ENCODE measurements at places on chromosomes 3 and 15. TPM values are rescaled to one million over a fixed set of nuclear protein-coding genes. Genes with fewer than 3 reads are reported as not detected.

GRCh38 chr3:133412183-133413132, 12.6 kb downstream of the BFSP2 start:
- peaks cover 4% of the 10 kb centered on the region for H3K4me1 ChIP-seq
- no peak overlapping the region for H3K27ac ChIP-seq
- DNase-seq, result no peak
- H3K27me3 ChIP-seq, result peaks cover 2% of the 10 kb centered on the region

DNA sequence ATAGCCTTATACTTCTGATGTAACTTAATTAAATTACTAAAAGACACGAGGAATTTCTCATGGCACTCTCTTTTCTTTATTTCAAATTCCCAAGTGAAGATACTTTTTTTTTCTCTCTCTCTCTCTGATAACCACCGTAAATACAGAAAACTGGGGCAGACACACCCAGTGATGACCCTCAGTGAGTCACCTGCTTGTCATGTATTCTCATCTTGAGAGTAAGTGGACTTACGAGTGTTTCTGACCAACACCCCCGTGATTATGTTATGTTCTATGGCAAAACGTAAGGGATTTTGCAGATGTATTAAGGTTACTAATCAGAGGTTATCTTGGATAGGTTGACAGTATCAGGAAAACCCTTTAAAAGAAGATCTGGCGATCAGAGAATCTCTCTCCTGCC, 348.8 kb upstream of the ZNF717 start:
- H3K27me3 ChIP-seq, result no peaks in the 10 kb centered on the region
- H3K36me3 ChIP-seq, result no peaks in the 10 kb centered on the region
- H3K27ac ChIP-seq, result no peak overlapping the region
- no peak for DNase-seq
- H3K4me3 ChIP-seq, result no peak overlapping the region

DNA sequence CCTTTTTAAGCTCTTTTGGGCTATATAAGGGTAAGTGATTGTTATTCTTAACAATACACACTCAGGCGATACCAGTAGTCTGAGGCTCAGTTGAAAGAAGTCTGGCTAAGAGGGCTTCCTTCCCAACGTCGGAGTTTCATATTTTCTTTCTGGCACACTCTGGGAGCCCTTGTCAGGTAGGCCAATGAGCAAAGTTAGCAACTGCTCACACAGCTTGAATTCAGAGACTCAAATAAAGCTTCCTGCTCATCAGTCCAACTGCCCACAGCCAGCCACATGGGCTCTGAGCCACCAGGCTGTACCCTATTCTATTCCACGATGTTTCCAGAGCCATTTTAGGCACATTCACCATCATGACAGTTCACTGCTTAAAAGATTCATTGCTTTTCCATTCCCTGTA, 155.1 kb upstream of the TBL1XR1 start:
- no peak for DNase-seq
- no peaks in the 10 kb centered on the region for H3K36me3 ChIP-seq
- peaks cover 7% of the 10 kb centered on the region for H3K4me1 ChIP-seq
- no peak overlapping the region for H3K27ac ChIP-seq

GRCh38 chr3:168988853-168989252, 674.7 kb downstream of the MECOM start:
- no peak overlapping the region for H3K4me3 ChIP-seq
- H3K36me3 ChIP-seq, result no peaks in the 10 kb centered on the region
- H3K27me3 ChIP-seq, result no peaks in the 10 kb centered on the region

LEKR1 gene
- 0.56 TPM for total RNA-seq

GRCh38 chr3:144229953-144230352, 258.3 kb downstream of the DIPK2A start:
- H3K4me3 ChIP-seq, result no peak overlapping the region
- DNase-seq, result no peak
- H3K27me3 ChIP-seq, result peaks cover 4% of the 10 kb centered on the region
- no peak overlapping the region for H3K27ac ChIP-seq

LRRIQ4 gene
- 0.29 TPM for total RNA-seq

DNA sequence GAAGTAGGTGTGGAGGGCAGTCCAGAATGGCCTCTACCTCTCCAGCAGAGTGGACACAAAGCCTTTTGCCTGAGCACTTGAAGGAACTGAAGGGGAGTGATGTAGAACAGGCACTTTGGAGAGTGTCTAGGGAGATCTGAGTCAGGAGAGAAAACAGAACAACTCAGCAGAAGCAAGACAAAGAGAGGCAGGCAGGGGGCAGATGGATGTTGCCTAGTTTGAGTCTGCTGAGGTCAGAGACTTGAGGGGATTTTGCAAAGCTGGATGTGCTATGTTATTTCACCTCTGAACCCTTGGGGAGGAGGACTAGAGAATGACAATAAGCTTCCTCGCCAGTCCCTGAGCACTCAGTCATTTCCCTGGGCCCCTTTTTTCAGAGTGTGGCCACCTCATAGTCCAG, 366.4 kb downstream of the EPHB1 start:
- H3K4me3 ChIP-seq, result no peak overlapping the region
- peaks cover 4% of the 10 kb centered on the region for H3K27me3 ChIP-seq
- no peak overlapping the region for H3K27ac ChIP-seq
- DNase-seq, result no peak
- peaks cover 13% of the 10 kb centered on the region for H3K4me1 ChIP-seq
- no peaks in the 10 kb centered on the region for H3K36me3 ChIP-seq

GRCh38 chr3:138042043-138042442, 32.1 kb downstream of the CLDN18 start:
- H3K4me3 ChIP-seq, result no peak overlapping the region
- H3K27ac ChIP-seq, result no peak overlapping the region
- DNase-seq, result no peak
- H3K36me3 ChIP-seq, result no peaks in the 10 kb centered on the region
- H3K4me1 ChIP-seq, result no peaks in the 10 kb centered on the region

- H3K36me3 ChIP-seq, result no peaks in the 10 kb centered on the region
- no peak overlapping the region for H3K27ac ChIP-seq
- DNase-seq, result no peak
- H3K27me3 ChIP-seq, result no peaks in the 10 kb centered on the region
- no peak overlapping the region for H3K4me3 ChIP-seq
- no peaks in the 10 kb centered on the region for H3K4me1 ChIP-seq
Measured at GRCh38 chr3:167691366-167691765, 37.6 kb upstream of the WDR49 start.

- H3K27me3 ChIP-seq, result peaks cover 2% of the 10 kb centered on the region
- H3K4me1 ChIP-seq, result peaks cover 3% of the 10 kb centered on the region
- no peak overlapping the region for H3K27ac ChIP-seq
- no peak overlapping the region for H3K4me3 ChIP-seq
- no peak for DNase-seq
Measured at GRCh38 chr15:93302080-93302765, 213.2 kb upstream of the RGMA start.

DNA sequence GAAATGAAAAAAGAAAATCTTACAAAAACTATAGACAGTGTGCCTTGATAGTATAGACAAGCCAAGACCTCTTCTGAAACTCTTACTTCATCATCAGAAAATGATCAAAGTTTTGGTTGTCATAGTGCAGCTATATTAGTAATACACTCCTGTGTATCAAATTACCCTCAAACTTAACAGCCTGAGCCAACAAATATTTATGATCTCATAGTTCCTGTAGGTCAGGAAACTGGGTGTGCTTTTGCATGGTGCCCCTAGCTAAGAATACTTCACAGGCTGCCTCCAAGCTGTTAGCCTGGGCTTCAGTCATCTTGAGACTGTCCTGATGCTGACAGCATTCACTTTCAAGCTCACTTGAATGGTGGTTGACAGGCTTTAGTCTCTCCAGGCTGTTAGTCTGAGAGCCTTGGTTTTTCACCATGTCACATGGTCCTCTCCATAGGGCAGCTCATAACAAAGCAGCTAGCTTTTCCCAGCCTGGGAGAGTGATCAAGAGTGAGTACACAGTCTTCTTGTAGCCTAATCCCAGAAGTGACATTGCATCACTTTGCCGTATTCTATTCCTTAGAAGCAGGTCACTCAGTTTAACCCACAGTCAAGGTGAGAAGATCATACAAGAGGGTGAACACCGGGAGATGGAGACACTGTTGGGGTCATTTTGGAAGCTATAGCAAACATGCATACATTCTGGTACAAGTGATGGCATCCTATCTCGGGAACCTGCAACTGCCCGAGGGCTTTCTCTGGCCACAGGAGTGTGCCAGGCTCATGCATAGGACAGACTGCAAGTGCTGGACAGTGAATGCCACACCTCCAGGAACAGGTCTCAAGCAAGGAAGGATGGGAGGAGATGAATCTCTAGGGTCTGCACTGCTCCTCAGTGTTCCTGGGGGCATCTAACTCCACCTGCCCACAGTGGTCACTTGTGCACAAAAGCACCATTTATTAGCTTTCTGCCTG, 173.4 kb upstream of the CADPS start:
- no peak overlapping the region for H3K4me3 ChIP-seq
- H3K36me3 ChIP-seq, result peaks cover 9% of the 10 kb centered on the region
- H3K4me1 ChIP-seq, result peaks cover 7% of the 10 kb centered on the region
- no peak overlapping the region for H3K27ac ChIP-seq
- DNase-seq, result no peak

GRCh38 chr3:104717828-104718196, 648.9 kb upstream of the ALCAM start:
- H3K27ac ChIP-seq, result no peak overlapping the region
- no peak for DNase-seq
- H3K27me3 ChIP-seq, result no peaks in the 10 kb centered on the region
- no peaks in the 10 kb centered on the region for H3K4me1 ChIP-seq
- H3K36me3 ChIP-seq, result no peaks in the 10 kb centered on the region
- H3K4me3 ChIP-seq, result no peak overlapping the region

FOXL2 gene
- total RNA-seq, result not detected

ITGA11 gene
- total RNA-seq, result 0.22 TPM

GRCh38 chr15:40233727-40234577, 4.9 kb upstream of the PAK6 start:
- H3K4me1 ChIP-seq, result peaks cover 2% of the 10 kb centered on the region
- no peak overlapping the region for H3K27ac ChIP-seq
- peaks cover 3% of the 10 kb centered on the region for H3K27me3 ChIP-seq
- no peak for DNase-seq
- H3K36me3 ChIP-seq, result no peaks in the 10 kb centered on the region

GPX1 gene
- total RNA-seq, result 239 TPM

DNA sequence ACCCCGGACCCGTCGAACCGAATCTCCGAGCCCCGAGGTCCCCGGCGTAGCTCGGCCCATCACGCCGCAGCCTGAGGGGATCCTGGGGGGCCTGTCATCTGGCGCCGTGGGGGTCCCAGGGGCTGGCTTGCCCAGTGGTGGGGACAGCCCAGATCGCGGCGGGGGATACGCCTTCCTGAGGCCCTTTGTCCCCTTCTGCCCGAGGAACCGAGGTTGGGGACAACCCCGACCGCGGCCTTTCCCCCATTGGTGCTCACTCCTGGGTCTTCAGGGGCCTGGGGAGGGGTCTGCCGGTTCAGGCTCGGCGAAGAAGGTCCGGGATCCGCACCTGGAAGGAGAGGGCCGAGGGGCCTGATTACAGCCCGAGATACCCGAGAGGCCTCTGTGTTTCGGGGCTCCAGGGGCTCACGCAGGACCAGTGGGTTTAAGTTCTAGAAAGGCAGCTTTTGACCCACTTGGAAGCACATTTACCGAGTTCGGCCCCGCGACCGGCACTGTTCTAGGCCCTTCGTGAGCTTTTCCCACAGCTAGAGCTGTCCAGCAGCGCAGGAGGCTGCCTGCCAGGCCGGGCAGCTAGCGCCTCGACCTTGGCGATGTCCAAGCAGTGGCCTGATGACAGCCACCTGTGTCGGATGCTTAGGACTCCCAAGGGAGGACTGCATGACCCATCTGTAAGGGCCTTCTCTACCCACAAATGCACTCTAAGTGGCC, 504 bp downstream of the ABHD2 start:
- H3K4me1 ChIP-seq, result peaks cover 33% of the 10 kb centered on the region
- no peak overlapping the region for H3K4me3 ChIP-seq
- no peaks in the 10 kb centered on the region for H3K27me3 ChIP-seq
- H3K36me3 ChIP-seq, result no peaks in the 10 kb centered on the region

DNA sequence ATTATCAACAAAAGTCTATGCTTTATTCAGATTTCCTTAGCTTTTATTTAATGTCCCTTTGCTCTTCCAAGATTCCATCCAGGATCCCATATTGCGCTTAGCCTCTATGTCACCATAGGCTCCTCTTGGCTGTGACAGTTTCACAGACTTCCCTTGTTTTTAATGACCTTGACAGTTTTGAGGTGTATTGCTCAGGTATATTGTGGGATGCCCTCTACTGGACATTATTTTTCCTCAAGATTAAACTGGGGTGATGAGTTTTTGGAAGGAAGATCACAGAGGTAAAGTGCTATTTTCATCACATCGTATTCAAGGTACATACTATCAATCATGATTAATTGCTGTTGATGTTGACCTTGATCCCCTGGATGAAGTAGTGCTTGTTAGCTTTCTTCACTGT, 99.1 kb upstream of the SMAD3 start:
- H3K4me3 ChIP-seq, result no peak overlapping the region
- H3K27me3 ChIP-seq, result no peaks in the 10 kb centered on the region
- no peak overlapping the region for H3K27ac ChIP-seq
- no peak for DNase-seq
- H3K4me1 ChIP-seq, result peaks cover 2% of the 10 kb centered on the region

- H3K36me3 ChIP-seq, result no peaks in the 10 kb centered on the region
- H3K4me1 ChIP-seq, result peaks cover 3% of the 10 kb centered on the region
- H3K4me3 ChIP-seq, result no peak overlapping the region
- H3K27ac ChIP-seq, result no peak overlapping the region
Measured at GRCh38 chr3:149653136-149653535, 4.7 kb downstream of the WWTR1 start.

GRCh38 chr3:39755100-39755499, 54.3 kb upstream of the MYRIP start:
- no peak overlapping the region for H3K4me3 ChIP-seq
- DNase-seq, result no peak
- no peak overlapping the region for H3K27ac ChIP-seq

TGM4 gene
- not detected for total RNA-seq

PRSS50 gene
- not detected for total RNA-seq

TERC gene
- total RNA-seq, result 6.4 TPM

SYNPR gene
- 6.1 TPM for total RNA-seq

GRCh38 chr3:171548917-171549316, 88.7 kb upstream of the TNIK start:
- no peaks in the 10 kb centered on the region for H3K4me1 ChIP-seq
- DNase-seq, result no peak
- H3K27ac ChIP-seq, result no peak overlapping the region
- H3K36me3 ChIP-seq, result no peaks in the 10 kb centered on the region
- H3K4me3 ChIP-seq, result no peak overlapping the region
- H3K27me3 ChIP-seq, result no peaks in the 10 kb centered on the region

- no peaks in the 10 kb centered on the region for H3K4me1 ChIP-seq
- no peak for DNase-seq
- no peaks in the 10 kb centered on the region for H3K27me3 ChIP-seq
- no peaks in the 10 kb centered on the region for H3K36me3 ChIP-seq
- H3K27ac ChIP-seq, result no peak overlapping the region
Measured at GRCh38 chr15:66364944-66365528, 8.6 kb upstream of the TIPIN start.

DNA sequence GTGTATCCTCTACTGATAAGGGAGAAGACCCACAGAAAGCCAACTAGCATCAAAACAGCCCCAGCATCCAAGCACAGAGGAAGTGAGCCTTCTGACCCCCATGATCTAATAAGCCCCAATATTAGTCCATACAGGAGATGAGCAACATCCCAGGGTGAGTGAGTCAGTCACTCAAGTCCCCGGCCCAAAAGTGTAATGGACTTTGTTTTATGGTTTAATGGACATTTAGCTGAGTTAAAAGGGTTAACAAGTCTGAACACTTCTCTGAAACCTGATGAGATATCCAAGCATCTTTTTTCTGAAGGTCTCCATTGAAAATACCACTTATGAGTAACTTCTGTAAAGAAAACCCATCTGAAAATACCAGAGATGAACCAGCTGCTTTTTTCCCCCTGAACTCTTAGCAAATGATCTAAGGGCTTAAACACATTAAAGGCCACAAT, 115.6 kb downstream of the GREM1 start:
- no peaks in the 10 kb centered on the region for H3K36me3 ChIP-seq
- H3K27me3 ChIP-seq, result no peaks in the 10 kb centered on the region
- DNase-seq, result no peak
- H3K4me3 ChIP-seq, result no peak overlapping the region
- no peak overlapping the region for H3K27ac ChIP-seq

Measured in glutamatergic neuron (in vitro differentiated cells).